ENCODE measurements at places on chromosomes 7 and 10.

DNA sequence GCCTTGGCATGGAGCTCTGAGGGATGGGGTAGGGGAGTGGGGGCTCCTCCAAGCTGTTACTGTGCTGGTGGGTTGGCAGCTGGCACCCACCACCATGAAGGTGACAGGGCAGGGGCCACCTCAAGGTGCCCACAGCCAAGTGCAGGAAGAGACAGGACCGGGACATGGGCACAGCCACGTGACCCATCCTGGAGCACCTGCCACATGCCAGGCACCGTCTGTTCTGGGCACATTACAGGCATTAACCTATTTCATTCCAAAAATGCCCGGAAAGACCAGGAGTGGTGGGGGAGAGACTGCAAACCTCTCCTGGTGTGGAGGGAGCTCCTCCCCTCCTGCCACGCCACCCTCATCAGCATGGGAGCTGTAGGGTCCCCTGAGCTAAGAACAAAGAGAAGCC, 56.7 kb downstream of the CAMK2B start:
- no peak for DNase-seq

DNA sequence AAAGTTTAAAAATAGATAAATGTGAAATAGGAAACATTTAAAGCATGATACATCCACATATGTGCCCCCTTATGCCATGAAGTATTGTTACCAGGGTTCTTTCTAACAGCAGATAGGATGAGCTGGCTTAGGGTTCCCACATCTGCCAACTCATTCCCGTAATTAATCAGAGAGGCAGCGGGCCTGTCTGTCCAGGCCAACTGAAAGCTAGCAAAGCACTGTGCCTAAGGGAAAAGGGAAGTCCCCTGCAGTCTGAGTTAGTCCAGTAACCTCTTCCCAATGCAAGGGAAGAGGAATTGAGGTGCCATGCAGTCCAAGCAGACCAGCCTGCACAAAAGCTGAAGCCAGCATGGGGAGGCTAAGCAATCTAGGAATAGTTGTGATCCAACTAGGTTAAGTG, 18.3 kb upstream of the ZC3HAV1L start:
- DNase-seq: no peak

- DNase-seq: no peak
Observed at GRCh38 chr7:76182225-76182960, 19.3 kb upstream of the SRRM3 start.

DNA sequence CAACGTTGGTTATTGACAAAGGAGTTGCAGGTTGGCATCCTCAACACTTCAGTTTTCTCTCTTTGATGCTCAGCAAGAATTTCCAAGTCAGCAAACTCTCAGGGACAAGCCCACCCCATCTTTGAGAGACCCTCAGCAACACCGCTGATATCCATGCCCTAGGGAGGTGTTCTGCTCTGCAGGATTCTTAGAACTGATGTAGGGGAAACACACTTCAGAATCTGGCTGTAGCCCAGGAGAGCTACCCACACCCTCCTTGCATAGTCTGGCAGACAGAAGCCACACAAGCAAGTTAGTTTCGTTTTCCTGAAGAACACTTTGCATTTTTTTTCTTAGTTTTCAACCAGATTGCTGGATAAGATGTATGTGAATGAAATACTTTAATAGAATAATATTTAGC, 822 bp downstream of the SAMD9L start:
- DNase-seq: peak; percentile 58

DNA sequence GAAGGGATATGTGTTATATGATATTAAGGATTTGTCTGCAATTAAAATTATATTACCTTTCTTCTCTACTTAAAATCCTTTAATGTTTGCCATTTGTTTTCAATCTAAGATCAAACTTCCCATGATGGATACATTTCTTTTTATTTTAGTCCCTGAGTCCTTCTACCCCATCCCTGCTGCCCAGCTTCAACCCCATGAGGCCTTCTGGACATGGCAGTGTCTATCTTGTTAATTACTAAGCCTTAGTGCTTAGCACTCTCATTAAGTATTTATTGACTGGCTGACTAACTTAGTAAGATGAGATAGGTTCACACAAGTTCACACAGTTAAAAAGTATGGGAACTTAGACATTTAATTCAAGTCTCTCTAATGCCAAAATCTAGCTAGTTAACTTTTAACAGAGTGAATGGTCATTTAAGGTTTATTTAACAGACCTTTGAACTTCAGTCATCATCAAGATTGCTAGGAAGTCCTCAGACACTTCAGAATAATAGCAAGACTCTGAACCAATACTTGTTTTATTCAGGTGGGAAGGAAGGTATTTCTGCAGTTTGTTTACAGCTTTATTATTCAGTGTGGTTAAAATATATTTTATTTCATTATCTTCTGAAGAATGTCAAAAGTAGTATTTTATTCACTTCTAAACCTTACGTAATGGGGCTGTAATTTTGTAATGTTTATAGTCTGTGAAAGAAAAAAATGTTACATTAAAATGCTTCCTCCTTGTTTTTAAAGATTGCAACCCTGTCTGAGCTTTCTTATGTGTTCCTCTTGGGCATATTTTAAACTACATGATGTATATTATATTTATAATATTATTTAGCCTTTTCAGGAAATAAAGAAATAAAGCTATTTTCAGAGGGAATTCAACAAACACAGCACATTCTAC, 848.9 kb downstream of the REEP3 start:
- DNase-seq: no peak

DNA sequence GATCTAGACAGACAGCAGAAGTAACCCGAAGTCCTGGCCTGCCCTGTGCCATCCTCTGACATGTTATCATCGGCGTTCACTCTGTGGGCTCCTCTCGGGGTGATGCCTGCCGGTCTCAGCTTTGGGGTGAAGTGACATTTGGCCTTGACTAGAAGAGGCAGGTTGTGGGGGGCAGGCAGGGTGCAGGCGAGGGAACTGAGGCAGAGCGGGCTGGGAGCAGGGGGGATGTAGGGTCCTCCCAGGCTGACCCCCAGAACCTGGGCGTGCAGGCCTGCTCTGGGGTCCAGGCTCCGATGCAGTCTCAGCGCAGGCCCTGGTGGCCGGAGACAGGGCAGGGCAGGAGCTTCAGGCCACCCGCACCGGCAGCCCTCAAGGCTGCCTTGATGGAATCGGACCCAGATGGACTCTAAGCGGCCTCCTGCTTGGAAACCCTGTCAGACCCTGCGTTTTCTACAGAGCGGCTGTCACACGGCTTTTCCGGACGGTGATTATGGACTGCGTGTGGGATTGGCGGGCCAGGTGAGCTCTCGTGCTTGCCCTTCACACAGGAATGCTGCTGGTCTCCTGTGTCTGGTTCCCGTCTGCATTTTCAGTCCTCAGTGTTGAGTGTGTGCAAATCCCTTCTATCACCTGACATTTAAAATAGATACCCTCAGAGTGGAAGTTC, 842 bp upstream of the JAKMIP3 start:
- DNase-seq: no peak

- no peak for DNase-seq
Observed at GRCh38 chr7:149845257-149845980, 7.2 kb downstream of the ZNF862 start.

DNA sequence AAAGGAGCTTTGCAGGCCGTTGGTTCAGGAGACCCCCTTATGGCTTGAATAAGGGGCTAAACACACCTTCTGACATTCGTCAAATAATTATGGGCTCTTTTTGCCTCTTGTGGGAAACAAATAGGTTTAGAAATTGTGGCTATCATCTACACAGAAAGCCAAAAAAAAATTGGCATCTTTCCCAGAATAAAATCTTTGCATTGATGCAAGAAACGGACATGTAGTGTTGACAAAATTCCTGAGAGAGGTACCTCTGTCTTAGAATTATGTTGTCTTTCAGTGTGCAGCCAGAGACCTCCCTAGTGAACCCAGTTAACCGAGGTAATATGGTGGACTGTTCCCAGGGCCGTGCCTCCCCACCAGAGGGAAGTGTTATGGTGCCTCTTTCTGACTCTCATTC, 283.9 kb downstream of the SDHAF3 start:
- no peak for DNase-seq

- no peak for DNase-seq
Observed at GRCh38 chr10:36634916-36635315, 490.5 kb upstream of the ANKRD30A start.

DNA sequence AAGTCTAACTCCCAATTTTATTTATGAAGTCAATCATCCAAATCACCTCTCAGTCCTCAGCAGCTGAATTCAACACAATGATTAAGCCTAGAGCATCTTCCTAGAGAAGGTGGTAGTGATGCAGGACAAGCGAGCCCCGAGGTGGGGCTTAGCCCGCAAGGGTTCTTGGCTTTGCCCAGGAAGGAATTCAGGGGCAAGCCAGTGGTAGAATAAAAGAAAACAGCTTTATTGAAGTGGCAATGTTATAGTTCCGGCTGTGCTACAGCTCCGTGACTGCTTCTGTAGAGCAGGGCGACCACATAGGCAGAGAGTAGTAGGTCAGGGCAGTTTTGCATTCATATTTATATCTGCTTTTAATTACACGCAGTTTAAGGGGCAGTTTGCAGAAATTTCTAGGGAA, 18.1 kb downstream of the IL2RA start:
- no peak for DNase-seq

- DNase-seq: peak; percentile 55
Observed at GRCh38 chr7:127383123-127383835, 9.2 kb downstream of the ZNF800 start.

- no peak for DNase-seq
Observed at GRCh38 chr10:63711361-63711760, 190.2 kb downstream of the REEP3 start.

DNA sequence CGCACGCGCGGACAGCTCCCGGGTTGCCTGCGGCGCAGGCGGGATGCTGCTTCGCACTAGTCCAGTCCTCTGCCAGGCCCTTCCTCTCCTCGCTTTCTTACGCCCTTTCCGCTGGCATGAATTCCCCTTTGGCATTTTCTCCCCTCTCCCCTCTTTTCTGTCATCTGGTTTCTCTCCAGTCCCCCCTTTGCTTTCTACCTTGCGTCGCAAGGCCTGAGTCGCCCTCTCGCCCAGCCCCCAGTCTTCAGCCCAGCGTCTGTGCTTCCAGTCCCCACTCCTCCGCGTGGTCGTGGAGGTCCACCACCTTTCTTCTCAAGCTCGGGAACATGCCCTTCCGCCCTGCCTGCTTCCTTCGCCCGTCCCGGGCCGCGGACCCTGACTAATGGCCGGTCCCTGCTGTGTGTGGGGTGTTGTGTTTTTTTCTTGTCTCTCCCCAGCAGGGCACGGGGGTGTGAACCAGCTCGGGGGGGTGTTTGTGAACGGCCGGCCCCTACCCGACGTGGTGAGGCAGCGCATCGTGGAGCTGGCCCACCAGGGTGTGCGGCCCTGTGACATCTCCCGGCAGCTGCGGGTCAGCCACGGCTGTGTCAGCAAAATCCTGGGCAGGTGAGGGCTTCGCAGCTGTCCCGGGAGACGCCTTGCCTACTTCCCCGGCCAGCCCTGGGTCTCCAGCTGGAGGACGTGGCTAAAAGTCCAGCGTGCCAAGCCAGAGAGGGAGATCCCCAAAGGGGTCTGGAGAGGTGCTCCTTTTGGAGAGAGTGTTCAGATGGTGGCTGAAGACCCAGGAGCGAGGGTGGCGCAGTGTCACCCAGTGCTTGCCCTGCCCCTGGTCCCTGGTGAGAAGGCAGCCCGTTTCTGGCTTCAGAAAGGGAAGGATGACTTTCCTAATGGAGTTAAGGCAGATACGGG, 4.2 kb downstream of the PAX2 start:
- DNase-seq: no peak

GRCh38 chr7:34457329-34457728, 200.7 kb upstream of the NPSR1 start:
- no peak for DNase-seq

- DNase-seq: no peak
Observed at GRCh38 chr7:126286317-126286716, 966.4 kb downstream of the GRM8 start.

- DNase-seq: no peak
Observed at GRCh38 chr10:30189238-30189580, 129.8 kb upstream of the JCAD start.

DNA sequence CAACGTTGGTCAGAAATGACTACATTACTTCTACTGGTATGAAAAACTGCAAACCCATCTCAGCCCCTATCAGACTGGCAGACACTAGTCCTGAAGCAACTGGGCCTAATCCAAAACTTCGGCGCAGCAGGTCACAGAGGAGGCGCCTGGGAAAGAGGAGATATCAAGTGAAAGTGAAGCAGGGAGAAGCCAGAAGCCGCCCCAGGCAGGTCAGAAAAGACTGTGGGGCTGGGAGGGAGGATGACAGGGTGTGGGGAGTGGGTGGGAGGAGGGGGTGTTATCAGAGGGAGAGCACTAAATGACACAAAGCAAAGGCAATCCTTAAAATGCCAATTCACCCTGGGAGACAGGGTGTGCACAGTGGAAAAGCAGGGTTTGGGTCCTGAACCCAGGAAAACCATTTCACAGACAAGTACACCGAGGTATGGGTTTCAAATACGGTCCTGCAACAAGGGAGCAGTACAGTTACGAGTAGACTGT, 731 bp downstream of the CHCHD3 start:
- DNase-seq: peak; percentile 28

DNA sequence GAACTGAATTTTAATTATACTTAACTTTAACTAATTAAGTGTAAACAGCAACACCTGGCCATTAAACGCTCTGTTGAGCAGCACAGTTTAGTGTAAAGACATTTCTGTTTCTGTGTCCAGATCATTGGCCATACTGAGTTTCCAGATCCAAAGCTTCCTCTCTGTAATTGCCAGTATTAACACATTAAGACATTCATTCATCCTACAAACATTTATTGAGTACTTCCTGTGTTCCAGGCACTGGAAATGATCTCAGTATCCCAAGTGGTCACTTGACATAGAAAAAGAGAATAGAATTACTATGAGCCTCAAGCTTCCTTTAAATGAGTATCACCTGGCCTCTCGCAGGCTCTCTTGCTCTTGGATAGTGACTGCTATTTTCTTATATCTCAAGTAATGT, 618.1 kb downstream of the SORCS3 start:
- DNase-seq: no peak

Measured in inflammatory macrophage treated with lipopolysaccharide for 1 hour (primary cell).